ENCODE measurements at places on chromosomes 1 and 21.

DNA sequence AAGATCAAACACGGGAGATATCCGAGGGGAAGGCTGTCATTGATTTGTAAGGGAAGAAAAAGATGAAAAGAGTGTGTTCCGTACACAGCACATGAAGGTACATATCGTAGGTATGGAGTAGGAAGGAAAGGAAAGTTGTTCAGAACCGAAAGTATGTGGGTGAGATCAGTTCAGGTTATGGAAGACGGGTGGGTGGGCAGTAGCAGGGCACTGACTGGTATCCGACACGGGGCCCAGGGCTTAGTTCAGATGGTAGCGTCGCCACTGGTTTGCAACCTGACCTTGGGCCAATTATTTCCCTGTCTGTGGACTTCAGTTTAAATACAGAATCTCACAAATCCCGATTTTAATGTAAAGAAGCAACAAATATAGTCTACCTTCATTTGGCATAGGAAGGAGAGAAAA is 27.8 kb upstream of the A3GALT2 start:
- DNase-seq, result no peak

- no peak for DNase-seq
Observed at GRCh38 chr1:90502696-90503095, 214.4 kb downstream of the BARHL2 start.

GRCh38 chr1:59417406-59417805 is 120.5 kb downstream of the FGGY start:
- no peak for DNase-seq

- peak; percentile 95 for DNase-seq
Observed at GRCh38 chr1:84253891-84254290, 47.6 kb upstream of the SAMD13 start.
